ENCODE measurements at places on chromosomes 3 and 15.

- DNase-seq = no peak
These were observed 231.0 kb downstream of the SNRPN start for GRCh38 chr15:25185791-25186190.

GRCh38 chr3:42190701-42191442 is 75.1 kb downstream of the CCK start:
- DNase-seq = peak; percentile 46

DNA sequence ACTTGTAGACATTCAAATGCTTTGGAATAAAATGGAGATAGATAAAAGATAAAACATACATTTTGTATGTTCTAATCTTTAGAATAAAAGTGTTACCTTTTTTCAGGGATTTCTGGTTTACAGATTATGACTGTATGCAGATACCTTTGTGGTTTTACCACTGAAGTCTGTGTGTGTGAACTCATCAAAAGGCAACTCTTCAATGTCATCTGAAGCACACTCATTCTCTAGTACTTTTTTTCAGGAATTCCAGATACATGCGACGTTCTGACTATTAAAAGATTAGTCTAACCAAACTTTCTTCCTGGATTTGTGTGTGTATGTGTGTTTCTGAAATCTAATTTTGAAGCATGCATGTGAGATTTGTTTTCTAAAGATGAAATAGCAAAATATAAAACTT is 188.6 kb downstream of the NLGN1 start:
- DNase-seq = no peak

DNA sequence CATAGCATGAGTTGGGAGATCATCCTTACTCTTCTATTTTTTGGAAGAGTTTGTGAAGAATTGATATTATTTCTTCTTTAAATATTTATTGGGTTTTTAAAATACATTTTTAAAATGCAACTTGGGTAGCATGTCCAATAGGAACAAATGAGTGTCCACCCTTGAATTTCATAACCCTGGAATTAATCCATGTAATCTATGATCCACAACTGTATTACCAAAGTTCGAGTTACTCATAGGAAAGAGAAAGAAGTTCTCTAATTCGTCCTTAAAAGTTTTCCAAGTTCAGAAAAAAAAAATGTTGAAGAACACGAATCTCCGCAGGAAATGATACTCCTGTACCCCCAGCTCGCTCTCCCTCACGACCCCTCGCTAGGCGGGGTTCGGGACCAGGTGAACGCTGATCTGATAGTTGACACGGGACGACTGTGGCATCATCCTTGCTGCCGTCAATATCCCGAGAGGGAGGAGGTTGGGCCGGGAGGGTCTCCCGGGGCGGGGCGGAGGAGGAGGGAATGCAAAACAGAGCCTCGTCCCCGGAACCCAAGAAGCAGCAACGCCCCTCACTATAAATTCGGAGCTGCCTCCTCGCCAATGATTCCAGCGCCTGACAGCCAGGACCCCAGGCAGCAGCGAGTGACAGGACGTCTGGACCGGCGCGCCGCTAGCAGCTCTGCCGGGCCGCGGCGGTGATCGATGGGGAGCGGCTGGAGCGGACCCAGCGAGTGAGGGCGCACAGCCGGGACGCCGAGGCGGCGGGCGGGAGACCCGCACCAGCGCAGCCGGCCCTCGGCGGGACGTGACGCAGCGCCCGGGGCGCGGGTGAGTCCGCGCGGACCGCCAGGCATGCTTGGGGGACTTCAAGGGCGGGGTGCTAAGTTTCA is at the start of gene AGTR1:
AGTR1 (plus strand) TSS at position 598 of the 884 bp plus-strand sequence. CDS start 43,133 bp downstream, outside the sequence.
- DNase-seq = no peak

DNA sequence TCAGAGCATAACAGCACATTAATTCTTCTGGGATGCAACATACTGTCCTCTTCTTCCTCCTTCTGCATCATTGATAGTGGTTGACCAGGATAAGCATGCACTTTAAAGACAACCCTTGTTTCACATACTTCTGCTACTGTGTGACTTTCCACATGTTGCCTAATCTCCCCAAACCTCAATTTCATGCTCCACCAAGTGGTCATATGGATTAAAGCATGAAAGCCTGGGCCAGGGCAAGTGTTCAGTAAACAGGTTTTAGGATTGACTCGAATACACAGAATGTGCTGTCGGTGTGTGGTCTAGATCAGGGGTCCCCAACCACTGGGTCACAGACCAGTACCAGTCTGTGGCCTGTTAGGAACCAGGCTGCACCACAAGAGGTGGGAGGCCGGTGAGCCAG is 22.5 kb upstream of the BFSP2 start:
- no peak for DNase-seq

DNA sequence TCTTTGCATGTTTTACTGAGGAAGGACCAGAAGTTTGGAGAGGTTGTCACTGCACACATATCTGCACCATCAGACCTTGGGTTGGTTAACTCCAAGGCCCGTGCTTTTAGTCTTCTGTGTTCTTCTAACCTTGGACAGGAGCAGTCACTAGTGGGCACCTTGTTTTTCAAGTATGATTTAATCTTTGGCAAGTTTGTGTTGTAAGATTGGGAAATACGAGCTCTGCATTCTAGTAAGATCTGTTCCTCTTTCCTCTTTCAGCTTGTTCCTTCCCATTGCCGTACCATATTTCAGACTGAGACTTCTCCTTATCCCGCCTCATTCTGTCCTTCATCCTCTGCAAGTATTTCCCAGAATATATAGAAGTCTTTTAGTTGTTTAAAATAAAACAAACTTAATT is 5.1 kb downstream of the TMOD2 start:
- DNase-seq = no peak

DNA sequence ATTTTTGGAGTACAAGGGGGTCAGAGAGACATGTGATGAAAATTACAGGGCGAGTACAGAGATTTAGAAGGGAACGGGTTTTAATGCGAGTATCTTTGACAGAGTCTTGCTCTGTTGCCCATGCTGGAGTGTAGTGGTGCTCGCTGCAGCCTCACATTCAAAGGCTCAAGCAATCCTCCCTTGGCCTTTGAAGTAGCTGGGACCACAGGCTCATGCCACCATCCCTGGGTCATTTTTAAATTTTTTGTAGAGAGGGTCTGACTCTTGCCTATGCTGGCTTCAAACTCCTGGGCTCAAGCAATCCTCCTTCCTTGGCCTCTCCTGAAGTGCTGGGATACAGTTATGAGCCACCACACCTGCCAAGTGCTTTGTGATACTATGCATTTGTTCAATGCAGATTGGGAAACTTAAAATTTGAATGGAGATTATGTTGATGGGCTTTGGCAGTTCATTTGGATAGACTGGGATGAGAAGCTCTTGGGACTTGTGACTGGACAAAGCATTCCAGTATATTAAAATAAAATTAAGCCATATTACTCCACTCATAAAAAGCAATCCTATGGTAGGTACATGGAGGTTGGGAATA is 4.0 kb upstream of the LMLN start:
- no peak for DNase-seq

DNA sequence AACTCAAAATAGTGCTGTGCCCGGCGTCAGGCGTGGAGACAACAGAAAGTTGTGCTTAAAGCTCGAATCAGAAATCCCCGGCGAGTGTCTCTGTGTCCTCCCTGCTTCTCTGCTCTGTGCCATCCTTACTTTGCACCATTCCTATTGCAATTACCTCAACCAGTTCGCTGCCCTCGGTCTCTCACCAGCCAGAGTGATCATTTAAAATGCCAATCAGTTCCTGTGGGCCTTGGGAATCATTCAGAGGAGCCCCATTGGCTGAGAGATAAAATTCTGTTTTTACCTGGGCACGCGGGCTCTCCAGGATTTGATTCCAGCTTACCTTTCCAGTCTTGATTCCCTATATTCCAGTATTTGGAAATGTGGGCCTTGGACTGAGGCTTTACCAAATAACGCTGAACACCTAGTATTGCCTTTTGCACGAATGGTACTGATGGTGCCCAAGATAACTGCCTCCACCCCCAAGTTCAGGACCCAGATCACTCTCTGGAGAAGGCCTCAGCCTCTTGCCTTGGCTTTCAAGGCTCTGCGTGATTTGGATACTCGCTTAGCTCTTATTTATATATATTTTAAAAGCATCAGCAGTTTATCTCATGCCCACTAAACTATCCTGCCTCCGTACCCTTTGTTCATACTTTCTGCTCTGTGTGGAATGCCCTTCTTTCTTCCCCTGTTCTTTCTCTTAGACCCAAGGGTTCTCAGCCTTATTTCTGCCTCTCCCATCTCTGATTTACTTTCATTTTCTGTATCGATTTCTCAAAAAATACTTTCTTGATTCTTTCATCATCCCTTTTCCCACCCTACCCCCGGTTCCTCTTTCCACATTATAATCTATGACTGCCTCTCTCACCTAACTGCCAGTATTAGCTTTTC is 863 bp downstream of the PSMA4 start:
- no peak for DNase-seq

DNA sequence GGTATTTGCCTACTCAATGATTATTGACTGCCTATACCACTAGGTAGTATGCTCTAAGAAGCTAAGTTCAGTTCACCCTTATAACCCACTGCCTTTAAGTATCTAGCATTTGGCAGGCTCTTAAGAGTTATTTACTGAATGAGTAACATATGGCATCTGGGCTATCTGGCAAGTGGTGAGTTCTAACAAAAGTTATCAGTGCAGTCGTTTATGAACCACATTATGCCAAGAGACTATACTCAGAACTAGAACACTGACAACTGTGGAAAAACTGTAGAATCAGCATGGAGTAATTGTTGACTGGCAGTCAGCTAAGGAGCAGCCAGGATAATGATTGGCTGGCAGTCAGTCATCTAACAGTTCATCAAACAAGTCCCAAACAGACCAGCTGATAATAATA is 25.8 kb downstream of the RAF1 start:
- no peak for DNase-seq

DNA sequence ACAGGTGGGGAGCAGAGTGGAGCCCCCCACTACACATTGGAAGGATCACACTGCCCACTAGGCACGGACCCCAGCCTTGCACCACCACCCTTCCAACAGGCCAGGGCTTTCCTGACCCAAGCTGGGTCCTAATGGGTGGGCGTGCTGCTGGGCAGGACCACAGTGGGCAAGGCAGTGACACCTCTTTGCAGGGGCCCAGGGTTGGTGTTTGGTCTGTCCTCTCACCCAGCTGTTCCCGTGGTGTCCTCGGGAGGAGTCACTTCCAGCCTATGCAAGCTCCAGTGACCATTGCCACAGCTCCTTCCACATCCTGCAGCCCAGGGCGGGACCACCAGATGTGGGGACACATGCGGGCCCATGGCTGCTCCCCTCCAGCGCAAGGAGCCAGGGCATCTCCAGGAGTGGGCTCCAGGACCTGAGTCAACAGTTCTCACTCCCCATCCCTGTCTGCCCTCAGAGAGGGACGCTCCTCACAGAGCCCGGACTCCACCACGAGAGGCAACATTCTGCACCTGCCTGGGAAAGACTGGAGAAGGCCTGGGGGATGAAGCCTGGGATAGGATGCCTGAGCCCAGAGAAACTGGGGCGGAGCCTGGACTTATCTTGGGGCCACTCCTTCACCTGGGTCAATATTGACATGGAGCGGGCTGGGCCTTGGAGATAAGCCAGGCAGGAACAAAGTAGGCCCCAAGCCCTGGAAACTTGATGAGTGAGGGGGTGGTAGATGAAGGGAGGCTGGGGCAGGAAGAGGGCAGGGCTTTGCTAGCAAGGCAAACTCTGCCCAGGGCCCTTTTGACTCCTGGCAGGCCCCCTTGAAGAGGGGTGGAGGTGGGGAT is 3.9 kb upstream of the VILL start:
- DNase-seq = no peak

DNA sequence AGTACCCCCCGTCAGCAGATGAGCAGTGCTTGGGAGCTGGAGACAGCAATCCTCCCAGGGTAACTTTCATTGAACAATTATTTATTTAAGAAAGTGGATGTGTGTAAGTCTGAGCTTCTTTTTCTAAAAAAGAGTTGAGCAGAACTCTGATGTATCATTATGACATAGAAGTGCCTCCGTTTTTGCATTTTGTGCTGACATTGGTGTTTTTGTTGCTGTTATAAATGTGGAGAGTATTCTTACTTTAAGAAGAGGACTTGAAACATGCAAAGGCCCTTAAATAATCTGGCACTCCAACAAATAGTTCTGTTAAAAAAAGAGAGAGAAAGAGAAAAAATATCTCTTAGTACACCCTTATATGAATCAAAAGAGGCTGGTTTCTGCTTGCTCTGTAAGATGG is 217.1 kb downstream of the AGBL1 start:
- no peak for DNase-seq

DNA sequence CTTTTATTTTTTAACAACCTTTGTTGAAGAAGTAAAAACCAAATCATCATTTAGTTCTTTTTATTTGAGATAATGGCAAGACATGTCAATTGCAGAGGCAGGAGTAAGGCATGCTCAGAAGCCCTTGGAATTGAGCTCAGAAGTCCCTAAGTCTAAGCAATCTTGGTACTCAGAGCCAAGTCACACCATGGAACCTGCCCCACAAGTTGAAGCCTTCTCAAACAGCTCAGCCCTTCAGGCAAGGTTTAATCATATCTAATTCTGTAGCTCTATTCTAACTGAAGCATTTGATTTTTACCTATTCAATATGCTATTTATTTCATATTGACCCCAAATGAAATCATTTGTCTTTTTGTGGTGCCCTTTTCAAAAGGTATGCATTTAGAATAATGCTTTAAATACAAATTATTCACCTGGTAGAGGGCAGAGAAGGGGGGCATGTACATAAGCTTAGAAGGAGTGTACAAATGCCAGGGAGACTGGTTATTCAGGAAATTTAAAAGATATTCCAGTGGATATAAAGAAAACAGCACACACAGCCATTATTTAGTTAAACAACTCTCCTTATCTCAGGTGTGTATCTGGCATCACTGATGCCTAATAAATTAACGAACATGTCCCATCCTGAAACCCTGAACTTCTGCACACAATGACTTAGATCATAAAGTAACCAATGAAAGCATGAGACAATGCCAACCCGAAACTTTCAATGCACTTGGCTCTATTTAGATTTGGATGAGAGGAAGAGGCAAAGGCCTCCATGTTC is 26.2 kb upstream of the TOP2B start:
- no peak for DNase-seq

- DNase-seq = no peak
These were observed 48.7 kb upstream of the SECISBP2L start for GRCh38 chr15:49094923-49095322.

DNA sequence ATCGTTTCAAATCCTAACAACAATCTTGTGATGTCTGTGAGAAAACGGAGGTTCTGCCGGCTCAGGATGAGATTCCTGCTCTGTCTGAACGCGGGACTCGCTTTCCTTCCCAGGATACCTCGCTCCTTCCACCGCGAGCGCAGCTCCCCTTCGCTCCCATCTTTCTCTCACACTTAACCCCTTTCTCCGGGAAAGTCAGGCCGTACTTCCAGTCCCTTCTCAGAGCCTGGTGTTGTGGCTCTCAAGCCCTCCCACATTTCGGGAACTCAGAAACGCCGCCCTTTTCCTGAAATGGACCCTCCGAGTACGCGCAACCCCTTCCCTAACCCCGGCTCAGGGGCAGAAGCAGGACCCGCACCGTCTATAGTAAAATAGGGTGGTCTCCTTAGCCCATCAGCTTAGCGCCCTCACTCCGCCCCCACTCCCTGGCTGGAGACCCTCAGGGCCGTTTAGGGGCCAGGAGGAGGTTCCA is 378 bp upstream of the FEM1B start:
- no peak for DNase-seq

- DNase-seq = no peak
These were observed 72.9 kb downstream of the RPN1 start for GRCh38 chr3:128577711-128578110.

- DNase-seq = no peak
These were observed 83.6 kb downstream of the ARPP21 start for GRCh38 chr3:35722902-35723301.

GRCh38 chr3:165820671-165821123 is 16.5 kb downstream of the BCHE start:
- no peak for DNase-seq

GRCh38 chr15:34942363-34942762 is 27.2 kb downstream of the AQR start:
- DNase-seq = no peak
